Activated T-cell treated with anti-CD3 and anti-CD28 coated beads, Interleukin-2, amount 50 U/mL, for 48 hours (primary cell): ENCODE measurements at places on chromosomes 16 and 17.

GRCh38 chr16:55116165-55116920, 185.7 kb downstream of the IRX5 start:
- DNase-seq: no peak

DNA sequence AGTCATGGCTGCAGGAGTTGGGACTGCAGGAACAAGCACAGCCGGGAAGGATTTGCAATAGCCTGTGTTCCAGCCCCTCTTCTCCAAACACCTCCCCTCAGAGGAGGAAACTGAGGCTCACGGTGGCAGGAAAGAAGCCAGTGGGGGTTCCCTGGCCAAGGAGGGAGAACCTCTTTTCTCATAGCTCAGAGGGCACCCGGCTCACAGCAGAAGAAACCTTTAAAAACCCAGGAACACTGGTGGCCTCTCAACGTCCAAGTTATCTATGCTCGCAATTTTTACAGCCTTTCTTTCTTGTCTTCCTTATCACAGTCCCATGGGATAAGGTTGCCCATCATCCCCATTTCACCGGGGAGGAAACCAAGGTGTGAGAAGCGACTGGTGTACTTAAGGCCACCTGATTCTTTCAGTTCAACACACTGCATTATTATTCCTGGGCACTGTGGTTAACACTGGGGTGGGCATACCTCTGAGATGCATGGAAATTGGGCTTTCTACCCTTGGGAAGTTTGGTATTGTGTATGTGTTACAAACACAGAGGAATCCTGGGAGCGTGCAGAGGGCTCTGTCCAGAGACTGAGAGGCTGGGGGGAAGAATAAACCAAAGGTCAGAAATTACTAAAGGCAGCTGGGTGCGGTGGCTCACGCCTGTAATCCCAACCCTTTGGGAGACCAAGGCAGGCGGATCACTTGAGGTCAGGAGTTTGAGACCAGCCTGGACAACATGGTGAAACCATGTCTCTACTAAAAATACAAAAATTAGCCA, 791 bp upstream of the ZNF629 start:
- no peak for DNase-seq

GRCh38 chr16:21088646-21089538, 61.8 kb downstream of the DNAH3 start:
- no peak for DNase-seq

DNA sequence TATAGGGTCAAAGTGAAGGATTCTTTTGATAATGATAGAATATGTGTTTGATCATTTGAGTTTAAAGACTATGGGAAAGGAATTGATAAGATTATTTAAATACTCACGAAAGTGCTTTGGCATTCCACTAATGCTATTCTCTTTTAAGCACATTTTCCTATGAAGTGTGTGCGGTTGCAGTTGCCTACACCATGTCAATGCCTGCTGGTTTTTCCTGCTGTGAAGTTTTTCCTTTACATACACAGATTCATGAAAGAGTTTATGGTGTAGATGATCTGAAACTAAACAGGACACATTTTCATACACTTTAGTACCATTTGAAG, 78.7 kb downstream of the VMP1 start:
- peak; percentile 55 for DNase-seq

DNA sequence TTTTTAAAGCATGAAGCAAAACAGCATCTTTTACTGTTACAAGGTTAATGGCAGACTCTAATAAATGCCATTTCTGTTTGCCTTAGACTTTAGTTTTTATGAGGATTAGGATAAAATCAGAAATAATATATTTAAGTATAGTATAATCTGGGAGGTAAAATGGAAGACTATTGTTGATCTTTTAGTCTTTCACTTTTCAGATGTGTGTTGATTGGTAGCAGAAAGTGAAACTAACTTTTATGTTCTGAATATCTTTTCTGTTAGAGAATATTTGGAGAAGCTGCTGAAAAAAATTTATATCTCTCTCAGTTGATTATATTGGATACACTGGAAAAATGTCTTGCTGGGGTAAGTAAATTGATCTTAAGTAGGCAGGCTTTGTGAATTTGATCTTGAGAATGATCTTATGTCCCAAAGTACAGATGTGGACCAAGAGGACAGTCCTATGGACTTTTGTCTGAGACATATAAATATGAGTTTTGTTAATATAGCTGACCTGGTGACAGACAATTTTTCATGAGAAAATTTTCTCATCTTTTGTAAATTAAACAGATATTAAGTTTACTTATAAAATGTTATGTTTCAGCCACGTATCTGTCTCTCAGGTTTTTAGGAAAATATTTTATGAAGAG, 64.1 kb downstream of the NF1 start:
- no peak for DNase-seq

DNA sequence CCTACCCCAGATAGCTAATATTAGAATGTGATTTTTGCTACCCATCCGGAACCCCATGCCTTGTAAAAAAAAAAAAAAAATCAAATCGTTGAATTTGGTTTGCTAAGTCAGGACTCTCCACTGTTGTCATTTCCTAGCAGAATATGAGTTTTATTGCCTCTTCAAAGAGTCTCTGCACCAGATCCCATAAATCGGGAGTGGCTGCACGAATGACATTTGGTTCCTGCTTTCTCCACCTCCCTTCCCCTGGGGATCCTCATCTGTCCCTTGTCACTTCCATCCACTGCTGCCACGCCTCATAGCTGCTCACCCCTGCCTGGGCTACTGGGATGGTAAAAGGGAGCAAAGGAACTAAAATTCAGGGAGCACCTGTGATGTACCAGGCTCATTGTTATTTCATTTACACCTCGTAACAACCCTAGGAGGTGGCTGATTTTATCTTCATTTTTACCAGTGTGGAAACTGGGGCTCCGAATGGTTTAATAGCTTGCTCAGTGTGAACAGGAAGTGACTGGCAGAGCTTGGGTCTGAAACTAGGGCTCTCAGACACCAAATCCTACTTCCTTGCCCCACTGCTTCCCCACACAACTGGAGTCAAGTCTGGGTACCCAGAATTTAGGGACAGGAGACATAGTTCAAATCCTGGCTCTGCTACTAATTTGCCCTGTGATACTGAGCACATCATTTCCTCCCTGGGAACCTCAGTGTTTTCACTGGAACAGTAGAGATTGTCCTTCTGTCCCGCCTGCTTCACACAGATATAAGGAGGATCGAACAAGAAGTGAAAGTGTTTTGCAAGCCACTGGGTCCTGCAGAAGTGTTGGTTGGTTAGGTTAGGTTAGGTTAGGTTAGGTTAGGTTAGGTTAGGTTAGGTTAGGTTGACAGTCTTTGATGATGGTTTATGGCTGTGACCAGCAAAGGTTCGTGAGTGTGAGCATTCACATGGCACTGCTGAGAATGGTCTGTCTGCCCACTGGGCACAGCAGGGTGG, 585 bp upstream of the KRT36 start:
- DNase-seq: no peak

GRCh38 chr17:74639704-74640151, 16.2 kb upstream of the CD300E start:
- DNase-seq: peak; percentile 19

DNA sequence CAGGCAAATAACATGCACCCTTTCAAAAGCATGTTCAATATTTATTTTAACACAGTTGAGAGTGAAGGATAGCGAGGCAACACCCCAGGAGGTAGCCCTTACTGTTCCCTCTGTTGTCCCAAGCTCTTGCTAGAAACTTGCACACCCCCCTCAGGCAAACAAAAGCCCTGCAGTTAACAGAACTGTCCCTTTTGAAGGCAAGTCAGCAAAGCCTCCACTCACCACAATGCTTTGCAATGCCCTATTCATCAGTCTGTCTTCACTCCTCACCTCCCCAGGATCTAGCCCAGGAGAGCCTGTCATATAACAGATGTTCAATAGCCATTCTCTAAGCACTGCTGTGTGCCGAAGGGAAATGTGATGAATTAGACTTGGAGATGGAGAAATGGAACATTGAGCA, 3.5 kb upstream of the CNEP1R1 start:
- no peak for DNase-seq

GRCh38 chr16:68046106-68046505, 23.0 kb downstream of the DUS2 start:
- no peak for DNase-seq

- no peak for DNase-seq
These were observed 54.8 kb downstream of the CDH13 start for GRCh38 chr16:82681592-82681991.

- DNase-seq: no peak
These were observed 4.8 kb upstream of the INPP5K start for GRCh38 chr17:1521086-1521640.

DNA sequence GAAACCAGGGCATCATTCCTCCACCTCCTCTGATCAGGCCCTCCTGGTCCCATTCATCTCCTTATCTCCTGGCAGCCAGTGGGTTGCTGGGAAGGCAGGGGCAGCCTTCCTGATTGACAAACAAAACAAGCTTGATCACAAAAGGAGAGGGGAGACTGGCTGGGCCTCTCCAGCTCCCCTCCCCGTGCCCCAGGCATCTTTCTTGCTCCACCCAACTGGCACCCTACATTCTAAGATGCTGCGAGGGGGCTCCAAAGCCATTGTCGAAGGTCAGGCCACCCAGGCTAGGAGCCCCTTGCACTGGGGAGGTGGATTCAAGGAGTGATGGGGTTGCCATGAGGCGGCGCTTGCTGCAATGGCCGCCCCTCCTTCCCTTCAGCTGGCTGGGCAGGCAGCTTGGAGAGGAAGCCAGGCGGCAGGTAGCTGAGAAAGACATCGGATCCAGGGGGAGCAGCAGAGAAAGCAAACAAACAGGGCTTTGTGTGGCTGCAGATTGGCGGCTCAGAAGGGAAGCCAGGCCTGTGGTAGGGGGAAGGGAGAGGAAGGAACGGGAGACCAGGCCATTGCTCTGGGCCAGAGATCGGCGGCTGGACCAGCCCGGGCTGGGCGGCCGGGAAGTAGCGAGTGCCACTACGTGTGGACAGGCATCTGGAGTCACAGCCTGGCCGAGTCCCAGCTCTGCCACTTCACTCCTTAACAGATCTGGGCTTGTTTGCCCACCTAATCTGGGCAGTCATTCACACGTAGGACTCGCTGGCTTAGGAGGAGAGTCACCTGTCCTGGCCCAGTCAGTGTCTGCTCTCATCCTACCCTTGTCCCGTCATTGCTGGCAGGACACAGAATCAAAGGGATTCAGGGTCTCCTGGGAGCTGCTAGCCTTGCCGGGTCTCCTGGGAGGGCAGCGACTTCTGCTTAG, 12.3 kb downstream of the RAI1 start:
- no peak for DNase-seq

- DNase-seq: no peak
These were observed 1265.1 kb downstream of the CDH8 start for GRCh38 chr16:60771138-60771537.

DNA sequence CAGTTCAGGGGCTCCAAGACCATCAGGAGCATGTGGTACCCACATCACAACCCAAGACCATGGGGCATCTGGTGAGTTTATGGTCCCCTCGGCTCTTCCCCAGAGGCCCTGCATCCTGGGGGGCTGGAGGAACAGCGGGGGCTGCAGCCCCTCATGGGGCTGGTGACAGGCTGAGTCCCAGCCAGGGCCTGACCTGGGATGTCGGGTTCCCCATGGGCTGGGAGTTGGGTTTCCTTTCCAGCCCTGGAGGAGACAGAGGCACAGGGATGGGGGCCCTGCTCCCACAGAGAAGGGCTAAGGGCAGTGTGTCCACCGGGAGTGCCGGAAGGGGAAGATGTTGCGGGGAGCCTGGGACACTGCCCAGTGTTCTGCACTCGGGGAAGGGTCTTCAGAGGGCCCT, 82.4 kb downstream of the GOSR1 start:
- peak; percentile 6 for DNase-seq

GRCh38 chr16:77700846-77701245, 21.5 kb upstream of the NUDT7 start:
- DNase-seq: no peak

DNA sequence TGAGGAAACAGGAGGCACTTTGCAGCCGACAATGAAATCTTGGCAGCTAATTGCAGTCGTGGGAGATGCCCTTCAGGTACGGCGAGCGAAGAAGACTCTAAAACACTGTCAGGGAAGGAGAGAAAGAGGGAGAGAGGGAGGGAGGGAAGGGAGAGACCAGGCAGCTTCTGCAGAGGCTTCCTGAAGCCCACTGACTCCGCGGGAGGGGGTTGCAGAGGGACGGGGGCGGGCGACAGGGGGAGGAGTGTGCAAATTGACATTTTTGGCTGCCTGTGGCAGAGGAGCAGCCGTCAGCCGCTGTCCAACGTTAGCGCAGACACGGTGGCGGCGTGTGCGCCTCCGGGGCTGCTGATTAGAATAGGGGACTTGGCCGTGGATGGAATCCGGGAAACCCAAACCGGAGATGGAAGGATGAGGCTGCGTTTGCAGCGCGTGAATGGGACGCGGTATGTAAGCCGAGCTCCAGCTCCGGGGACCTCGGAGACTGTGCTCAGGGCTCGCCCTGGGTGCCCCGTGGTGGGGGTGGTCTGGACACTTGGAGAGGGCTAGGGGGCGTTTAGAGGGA, 849.1 kb upstream of the RBFOX1 start:
- no peak for DNase-seq

DNA sequence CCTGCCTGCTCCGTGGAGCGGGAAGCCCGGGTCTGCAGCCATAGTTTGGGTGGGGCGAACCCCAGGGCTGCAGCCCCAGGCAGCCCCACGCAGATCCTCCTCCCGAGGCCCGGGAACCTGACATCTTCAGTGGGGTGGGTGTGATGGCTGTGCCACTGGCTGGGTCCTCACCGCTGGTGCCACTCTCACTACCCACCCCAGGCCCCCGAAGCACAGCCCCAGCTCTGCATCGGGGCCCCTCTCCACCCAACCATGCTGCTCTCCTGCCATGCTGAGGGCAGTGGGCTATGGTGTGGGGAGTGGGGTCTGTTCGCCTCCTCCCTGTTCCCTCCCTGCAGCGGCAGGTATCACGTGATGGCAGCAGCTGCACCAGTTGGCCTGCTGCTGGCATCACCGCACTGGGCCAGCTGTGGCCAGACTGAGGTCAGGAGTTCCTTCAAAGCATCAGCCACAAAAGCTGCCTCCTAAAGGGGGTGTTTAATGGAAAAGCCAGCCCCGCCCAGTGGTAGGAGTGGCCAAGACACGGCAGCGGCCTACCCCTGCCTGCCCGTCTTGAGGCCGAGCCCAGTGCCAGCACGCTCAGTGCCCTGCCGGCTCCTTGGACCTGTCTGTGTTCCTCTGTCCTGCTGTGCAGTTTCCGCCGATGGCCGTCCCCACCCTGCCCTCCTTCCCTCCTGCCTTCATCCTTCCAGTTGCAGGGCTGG, 10.8 kb downstream of the KCTD5 start:
- no peak for DNase-seq

- DNase-seq: peak; percentile 80
These were observed 13.2 kb upstream of the AURKB start for GRCh38 chr17:8223356-8224126.

GRCh38 chr17:37502009-37502936, 12.6 kb downstream of the DUSP14 start:
- DNase-seq: no peak

GRCh38 chr16:13507530-13507929, 412.4 kb upstream of the ERCC4 start:
- no peak for DNase-seq

- no peak for DNase-seq
These were observed 50.4 kb downstream of the ZDHHC7 start for GRCh38 chr16:84960942-84961341.

GRCh38 chr16:16157166-16157565, 66.1 kb downstream of the ABCC6 start:
- no peak for DNase-seq
